ENCODE measurements at places on chromosomes 1 and 21. TPM values are rescaled to one million over a fixed set of nuclear protein-coding genes. Genes with fewer than 3 reads are reported as not detected.

- DNase-seq = no peak
Measured at GRCh38 chr1:160162931-160163330, 11.5 kb downstream of the ATP1A4 start.

Gene TFF3
- total RNA-seq = 0.93 TPM

GRCh38 chr21:24183077-24183476 is 1424.2 kb downstream of the MRPL39 start:
- no peak for DNase-seq

Gene S100B
- not detected for total RNA-seq

DNA sequence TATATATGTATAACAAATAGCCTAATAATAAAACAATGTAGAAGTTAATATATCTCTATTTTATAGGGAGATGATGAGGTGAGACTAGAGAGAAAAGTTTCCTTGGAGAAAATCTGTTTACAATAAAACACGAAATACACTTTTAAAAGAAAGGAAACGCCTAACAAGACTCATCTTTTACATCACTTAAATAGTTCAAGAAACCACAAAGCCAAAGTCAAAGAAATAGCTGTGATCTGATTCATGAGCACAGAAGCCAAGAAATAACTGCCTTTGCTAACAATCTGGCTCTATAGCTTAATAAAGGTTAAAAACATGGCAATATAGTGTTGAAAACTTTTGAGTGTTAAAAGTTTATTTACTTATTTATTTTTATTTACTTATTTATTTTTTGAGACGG is 61.5 kb downstream of the TOR3A start:
- DNase-seq = no peak

DNA sequence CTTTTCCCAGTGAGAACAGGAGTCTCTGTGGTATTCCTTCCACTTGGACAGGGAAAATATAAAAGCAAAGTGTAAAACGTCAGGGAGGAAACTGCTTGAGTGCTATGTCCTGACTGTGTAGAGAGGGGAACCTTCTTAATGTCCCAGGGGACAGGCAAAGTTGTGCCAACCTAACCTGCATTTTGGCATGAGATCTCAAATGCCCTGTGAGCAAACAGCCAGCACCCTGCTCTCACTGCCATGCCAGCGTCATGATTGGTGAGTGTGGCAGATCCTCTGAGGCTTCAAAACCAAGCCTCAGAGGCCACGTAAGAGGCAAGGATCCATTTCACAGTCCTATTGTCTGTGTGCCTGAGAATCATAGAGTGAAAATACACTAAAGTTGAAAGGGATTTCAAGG is 49.7 kb upstream of the RAP1A start:
- DNase-seq = no peak

Gene KRTAP19-3
- total RNA-seq = not detected

GRCh38 chr1:230558324-230558723 is 84.0 kb upstream of the COG2 start:
- no peak for DNase-seq

GRCh38 chr1:156104065-156104810 is 10.3 kb upstream of the LMNA start:
- DNase-seq = peak; percentile 91

DNA sequence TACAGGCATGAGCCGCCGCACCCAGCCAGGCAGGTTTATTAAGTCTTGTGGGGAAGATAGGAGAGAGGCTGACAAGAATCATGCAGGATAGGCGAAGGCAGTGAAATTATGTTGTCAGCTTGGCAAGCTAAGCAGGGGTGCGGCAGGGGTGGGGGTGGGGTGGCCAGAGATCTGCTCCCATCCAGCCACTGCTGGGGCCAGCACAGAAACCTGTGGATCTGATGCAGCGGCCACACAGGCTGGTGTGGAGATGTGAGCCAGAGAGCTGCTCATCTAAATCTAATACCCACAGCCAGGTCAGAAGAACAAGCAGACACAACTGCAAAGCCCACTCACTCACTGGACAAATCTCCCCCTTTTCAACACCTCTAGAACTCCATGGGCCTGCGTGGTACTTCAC is 68.7 kb downstream of the KCTD3 start:
- DNase-seq = no peak

Gene CFAP126
- total RNA-seq = not detected

Gene RIPPLY3
- total RNA-seq = not detected

Gene PIAS3
- total RNA-seq = 50.1 TPM

DNA sequence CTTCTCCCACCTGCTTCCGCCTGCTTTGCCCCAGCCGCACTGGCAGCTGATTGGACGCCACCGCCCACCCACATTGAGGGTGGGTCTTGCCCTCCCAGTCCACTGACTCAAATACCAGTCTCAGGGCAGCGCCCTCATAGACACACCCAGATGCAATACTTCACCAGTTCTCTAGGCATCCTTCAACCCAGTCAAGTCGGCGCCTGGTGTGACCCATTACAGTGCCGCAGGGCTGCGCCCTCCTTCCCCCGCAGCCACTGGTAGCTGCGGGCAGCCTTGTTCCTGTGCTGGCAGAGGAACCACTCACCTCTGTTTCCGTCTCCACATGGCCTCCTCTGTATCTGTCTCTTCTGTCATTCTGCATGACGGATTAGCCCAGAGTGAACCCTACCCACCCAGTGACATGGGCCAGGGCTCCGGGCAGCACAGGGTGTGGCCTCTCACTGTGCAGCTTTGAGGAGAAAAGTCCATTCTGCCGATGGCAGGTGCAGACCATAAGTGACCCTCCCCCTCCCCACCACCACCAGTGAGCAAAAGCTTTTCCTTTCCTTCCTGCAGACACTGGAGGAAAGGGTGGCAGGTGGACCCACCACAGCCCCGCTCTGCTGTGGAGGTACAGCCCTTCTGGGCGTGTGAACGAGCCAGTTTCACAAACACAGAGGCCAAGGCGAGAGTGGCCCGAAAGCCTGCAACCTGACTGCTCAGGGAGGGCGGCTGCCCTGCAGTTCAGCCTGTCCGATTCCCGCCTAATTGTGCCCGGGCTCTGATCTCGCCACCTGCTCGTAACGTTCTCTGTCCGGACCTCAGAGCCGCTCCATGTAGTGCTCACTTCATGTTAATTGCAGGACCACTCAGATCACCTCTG is 57.1 kb downstream of the FAAP20 start:
- DNase-seq = no peak

GRCh38 chr1:74504125-74504932 is 8.1 kb downstream of the LRRC53 start:
- DNase-seq = peak; percentile 50

DNA sequence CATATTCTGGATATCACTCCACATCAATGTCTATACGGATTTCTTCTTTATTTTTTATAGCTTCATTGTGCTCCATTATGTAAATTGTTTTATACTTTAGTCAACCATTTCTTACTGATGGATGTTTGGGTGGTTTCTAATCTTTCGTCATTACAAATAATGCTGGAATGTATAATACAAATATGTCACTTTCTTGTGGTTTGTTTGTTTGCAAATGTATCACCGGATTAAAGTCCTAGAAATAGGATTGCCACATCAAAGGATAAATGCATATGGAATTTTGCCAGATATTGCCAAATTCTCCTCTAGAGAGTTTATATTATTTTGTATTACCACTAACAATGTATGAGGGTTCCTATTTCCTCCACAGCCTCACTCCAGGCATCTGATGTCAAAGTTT is 48.7 kb upstream of the PRDM2 start:
- no peak for DNase-seq

Gene PSMB4
- total RNA-seq = 335 TPM

DNA sequence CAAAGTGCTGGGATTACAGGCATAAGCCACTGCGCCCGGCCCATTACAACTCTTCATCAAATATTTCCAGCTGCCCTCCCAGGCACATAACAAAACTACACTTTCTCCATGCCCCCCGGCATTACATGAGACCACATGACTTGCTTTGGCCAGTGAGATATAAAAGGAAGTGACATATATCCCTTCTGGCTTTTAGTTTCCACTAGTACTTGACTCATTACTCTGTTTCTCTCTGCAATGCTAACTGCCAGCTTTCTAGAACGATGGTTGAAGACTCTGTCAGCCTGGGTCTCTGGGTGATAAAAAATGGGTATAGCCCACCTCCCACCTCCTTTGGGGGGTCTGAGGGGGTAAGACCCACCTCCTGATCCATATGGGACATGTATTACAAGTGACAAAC is 24.2 kb downstream of the ABL2 start:
- DNase-seq = no peak

Gene PIK3R3
- total RNA-seq = 14.3 TPM

Gene HIPK1
- 56.1 TPM for total RNA-seq

DNA sequence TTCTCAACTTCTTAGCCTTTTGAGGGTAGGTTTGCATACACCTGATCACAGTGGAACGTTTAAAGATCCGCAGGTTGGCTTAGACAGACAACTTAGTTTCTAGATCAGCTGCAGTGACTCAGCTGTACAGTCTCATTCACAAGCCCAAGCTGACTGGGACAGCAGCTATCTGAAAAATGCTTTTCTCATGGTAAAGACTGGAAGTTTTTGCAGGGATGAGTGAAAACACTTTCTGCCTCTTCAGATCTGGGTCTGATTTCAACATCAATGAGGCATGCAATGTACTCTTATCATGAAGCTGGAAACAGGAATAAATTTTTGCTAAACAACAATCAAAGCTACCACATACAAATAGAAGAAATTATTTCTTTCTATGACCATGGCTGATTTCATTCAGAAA is 61.1 kb upstream of the PTBP2 start:
- DNase-seq = no peak

GRCh38 chr1:26536521-26536920 is 7.0 kb downstream of the RPS6KA1 start:
- DNase-seq = no peak

GRCh38 chr1:31961536-31961935 is 23.4 kb upstream of the PTP4A2 start:
- DNase-seq = no peak

- DNase-seq = no peak
Measured at GRCh38 chr1:178613271-178613945, 100.5 kb downstream of the TEX35 start.

GRCh38 chr1:153040950-153041631 is at the start of gene SPRR2D:
Gene SPRR2D (minus strand): TSS chr1:153041120. CDS start chr1:153040346, 774 bp downstream.
- no peak for DNase-seq

- DNase-seq = no peak
Measured at GRCh38 chr1:10857687-10858086, 61.2 kb upstream of the CASZ1 start.

DNA sequence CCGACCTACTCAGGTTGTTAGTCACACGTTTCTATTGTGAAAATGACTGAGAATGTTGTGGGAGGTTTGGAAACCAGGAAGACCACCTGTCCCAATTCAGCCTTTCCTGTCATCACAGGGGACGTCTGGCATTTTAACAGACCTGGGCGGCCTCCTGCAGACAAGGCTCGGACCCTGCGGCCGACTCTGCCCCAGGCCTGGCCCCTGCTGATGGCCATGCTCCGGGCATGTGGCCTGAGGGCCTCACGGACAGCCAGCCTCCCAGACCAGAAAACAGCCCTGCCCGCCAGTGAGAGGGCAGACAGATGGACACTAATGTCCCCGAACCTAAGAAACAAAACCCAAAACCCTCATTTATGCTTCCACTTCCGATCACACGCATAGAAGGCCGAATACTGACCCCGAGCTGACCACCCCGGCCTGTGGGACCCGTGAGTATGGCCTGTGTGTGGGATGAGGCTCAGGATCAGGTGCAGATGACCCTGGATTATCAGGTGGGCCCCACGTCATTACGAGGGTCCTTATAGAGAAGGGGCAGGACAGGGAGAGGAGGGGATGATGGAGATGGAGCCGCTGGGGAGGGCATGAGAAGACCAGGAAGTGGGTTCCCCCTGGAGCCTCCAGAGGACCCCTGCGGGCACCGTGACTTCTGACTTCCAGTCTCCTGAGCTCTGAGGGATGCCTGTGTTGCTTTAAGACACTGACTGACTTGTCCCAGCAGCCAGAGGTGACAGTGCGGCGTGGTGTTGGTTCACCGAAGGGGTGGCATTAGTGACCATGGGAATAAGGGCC is 9.6 kb downstream of the COL18A1 start:
- DNase-seq = no peak

Gene KCNA3
- total RNA-seq = not detected

DNA sequence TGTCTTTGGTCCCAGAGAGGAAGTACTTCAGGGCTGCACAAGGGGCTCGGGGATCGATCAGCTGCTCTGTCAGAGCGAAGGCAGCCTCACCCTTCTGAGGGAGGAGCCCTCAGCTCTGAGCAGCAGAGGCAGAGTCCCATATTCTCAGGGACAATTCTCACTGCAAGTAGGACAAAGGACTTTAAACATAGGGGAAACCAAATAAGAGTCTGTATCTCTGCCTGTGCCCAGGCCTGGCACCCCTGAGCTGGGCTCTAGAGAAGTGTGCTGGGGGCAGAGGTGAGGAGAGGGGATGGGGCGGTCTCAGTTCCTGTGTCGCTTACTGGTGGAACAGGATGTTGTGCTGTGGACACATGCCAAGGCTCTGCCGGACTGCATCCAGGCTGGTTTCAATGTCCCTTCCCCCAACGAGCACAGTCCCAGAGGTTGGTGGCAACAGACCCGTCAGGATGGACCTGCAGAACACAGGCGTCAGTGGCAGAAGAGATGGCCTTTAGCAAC is 76.6 kb downstream of the ABCA4 start:
- DNase-seq = peak; percentile 65

DNA sequence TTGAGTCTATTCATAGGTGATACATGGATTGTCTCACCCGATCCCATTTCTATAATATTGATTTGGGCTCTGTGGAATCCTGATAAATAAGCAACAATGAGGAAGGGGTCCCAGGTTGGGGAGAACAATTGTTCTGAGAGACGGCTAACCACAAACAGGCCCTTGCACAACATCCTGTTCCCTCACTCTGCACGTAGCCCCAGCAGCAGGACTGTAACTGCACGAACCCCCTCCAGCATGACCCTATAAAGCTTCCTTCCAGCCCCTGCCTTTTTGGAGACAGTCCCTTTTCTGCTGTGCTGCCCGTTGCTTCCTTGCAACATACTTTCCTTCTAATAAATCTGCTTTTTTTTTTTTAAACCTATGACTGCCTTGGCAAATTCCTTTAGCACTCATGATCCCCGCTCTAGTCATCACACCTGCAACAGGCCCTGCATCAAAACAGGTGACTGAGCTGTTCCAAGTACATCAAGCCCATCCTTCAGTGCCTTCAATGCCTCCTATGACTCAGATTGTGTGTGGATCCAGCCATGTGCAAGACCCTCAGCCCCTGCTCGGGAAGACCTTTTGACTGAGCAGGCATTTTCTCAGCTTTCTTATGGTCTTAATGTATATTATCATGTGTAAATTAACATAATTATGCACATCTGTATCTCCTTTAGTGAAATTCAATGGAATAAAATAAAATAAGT is 63.7 kb upstream of the B3GALNT2 start:
- no peak for DNase-seq
